Colonic mucosa (tissue), 4 donors: ENCODE measurements at places on chromosomes 3 and 15. TPM values are rescaled to one million over a fixed set of nuclear protein-coding genes. Genes with fewer than 3 reads are reported as not detected.

Gene CFAP100
- not detected for total RNA-seq

DNA sequence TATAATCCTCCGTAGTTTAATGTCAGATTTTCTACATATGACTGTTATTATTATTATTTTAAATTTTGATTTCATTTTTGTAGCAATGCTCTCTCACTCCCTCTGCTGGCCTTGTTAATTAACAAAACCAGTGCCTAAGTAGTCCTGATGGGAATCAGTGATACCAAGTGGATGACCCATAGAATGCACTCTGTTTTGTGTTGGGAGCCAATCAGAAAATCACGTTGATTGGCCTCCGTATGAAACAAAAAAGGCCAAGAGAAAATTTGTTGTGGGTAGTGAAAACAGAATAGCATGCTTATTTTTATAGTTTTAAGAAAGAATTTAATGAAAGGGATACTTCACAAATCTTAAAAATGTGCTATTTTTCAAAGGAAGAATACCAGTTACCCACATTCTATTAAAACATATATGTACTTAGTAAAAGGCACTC lies 34.4 kb upstream of the MEIS2 start:
- no peaks in the 10 kb centered on the region for H3K4me1 ChIP-seq
- H3K4me3 ChIP-seq, result no peak overlapping the region
- no peak overlapping the region for H3K27ac ChIP-seq
- DNase-seq, result no peak
- H3K36me3 ChIP-seq, result no peaks in the 10 kb centered on the region

- no peak overlapping the region for H3K27ac ChIP-seq
- H3K36me3 ChIP-seq, result no peaks in the 10 kb centered on the region
- no peak overlapping the region for H3K4me3 ChIP-seq
- H3K4me1 ChIP-seq, result no peaks in the 10 kb centered on the region
- no peaks in the 10 kb centered on the region for H3K27me3 ChIP-seq
Measured at GRCh38 chr3:25587526-25587925, 77.2 kb downstream of the TOP2B start.

DNA sequence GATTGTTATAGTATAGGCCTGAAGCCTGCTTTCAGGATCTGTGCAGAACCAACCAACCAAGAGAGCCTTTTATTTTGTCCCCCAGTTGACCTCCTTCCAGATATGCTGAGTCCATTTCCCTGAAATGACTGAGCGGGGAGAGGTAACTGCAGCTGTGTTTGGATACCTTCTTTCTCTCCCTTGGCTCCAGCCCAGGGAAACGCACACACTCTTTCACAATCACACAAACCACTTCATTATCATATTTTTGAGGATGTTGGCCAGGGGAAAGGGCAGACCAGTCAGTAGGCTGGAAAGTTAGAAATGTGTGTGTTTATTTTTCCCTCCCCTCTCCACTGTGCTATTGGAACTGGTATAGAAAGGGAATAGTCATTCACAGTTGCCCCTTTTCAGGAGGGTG lies 417.7 kb upstream of the TBL1XR1 start:
- no peaks in the 10 kb centered on the region for H3K36me3 ChIP-seq
- H3K4me1 ChIP-seq, result peaks cover 8% of the 10 kb centered on the region
- DNase-seq, result peak; percentile 69
- H3K4me3 ChIP-seq, result no peak overlapping the region
- no peak overlapping the region for H3K27ac ChIP-seq
- no peaks in the 10 kb centered on the region for H3K27me3 ChIP-seq

GRCh38 chr3:124402791-124403190 lies 327.5 kb upstream of the UMPS start:
- no peak overlapping the region for H3K27ac ChIP-seq
- no peak overlapping the region for H3K4me3 ChIP-seq
- H3K27me3 ChIP-seq, result no peaks in the 10 kb centered on the region
- H3K36me3 ChIP-seq, result no peaks in the 10 kb centered on the region
- no peak for DNase-seq
